Stimulated activated effector memory CD8-positive, alpha-beta T cell treated with anti-CD3 and anti-CD28 coated beads, Interleukin-12 subunit alpha, Interleukin-12 subunit beta, amount 100 ng/mL, for 72 hours (primary cell): ENCODE measurements at places on chromosomes 7 and 10.

GRCh38 chr10:103784723-103785418 is 70.5 kb downstream of the SH3PXD2A start:
- no peak for DNase-seq

DNA sequence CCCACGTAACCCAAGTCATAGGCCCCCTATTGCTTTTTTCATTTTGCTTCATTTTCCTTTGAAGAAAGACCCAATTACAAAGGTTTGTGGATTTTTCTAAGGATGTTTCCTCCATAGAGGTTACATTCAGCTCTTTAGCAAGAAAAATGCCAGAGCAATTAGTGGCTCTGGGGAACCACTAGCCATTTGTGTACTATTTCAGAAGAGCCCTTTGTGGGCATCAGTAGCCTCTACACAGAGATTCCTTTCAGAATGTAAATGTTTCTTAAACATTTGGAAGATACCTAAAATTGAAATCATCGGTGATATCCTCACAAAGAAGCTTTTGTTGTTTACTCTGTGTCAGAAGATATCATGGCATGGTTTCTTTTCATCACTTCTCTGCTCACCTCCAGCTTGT is 291.0 kb upstream of the KMT2E start:
- DNase-seq = no peak

DNA sequence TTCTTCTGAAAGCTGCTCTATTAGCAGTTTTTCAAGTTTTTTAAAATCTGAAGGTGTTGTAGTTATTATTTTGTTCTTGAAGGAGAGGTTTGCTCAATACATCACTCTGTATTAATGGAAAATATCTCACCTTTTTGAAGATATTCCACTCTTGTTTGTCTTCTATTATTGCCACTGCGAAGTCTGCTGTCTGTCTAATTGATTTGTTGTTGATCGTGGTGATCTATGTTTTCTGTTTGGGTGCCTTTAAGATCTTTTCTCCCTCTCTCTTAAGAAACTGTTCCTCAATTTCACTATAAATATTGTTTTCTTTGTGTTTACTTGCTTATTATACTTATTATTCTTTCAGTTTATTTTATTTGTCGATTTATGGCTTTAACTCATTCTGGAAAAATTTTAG is 64.9 kb upstream of the FZD8 start:
- no peak for DNase-seq

DNA sequence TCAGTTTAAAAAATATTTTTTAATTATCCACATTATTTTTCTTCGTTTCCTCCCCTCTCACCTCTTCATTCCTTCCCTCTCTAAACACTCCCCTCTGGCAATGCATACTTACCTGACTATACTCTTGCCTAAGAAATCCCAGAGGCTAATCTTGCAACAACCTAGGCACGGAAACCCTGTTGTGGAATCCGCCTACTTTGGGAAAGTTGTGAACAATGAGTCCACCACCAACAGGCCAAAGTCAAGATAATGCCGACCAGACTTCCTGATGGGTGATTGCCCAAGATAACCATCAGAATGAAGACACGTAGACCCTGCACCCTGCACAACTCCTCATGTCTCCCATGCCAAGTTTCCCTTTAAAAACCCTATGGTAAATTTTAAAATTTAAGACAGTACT is 521.5 kb downstream of the KIF20B start:
- no peak for DNase-seq

DNA sequence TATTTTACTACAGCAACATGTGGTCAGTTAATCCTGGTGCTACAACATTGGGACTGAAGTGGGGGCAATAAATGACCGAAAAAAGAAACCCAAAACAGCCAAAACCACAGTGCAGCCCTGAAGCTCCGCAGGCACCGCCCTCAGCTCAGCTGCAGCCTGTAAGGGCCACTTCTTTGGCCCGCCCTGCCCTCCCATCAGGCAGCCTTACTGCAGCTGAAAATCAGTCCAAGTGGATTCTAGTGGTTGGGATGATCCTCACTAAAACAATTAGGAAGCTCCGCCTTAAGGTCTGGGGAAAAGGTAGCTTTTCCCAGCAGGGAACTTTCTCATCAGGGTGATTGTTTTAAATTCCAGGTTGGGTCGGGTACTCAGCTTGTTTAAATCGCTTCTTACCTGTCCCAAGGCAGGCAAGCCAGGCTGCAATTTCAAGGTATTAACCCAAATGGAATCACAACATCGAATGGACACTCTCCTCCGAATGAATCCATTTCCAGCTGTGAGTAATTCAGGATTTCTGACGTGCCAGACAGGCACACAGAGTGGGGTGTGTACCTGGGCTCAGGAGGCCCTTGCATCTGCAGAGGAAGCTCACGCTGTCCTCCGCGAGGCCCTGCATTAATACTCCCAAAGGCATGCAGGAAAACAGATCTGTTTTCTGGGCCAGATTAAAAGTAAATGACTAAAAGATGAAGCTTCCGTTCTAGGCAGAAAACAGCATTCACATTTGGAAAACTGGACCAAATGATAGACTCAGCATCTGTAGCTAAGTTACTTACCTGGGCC is 104.3 kb downstream of the CREB5 start:
- no peak for DNase-seq
